Hematopoietic multipotent progenitor cell treated with erythropoietin and hydrocortisone succinate and interleukin-3 and kit ligand, for 17 days (in vitro differentiated cells): ENCODE measurements at places on chromosomes 12 and 14.

DNA sequence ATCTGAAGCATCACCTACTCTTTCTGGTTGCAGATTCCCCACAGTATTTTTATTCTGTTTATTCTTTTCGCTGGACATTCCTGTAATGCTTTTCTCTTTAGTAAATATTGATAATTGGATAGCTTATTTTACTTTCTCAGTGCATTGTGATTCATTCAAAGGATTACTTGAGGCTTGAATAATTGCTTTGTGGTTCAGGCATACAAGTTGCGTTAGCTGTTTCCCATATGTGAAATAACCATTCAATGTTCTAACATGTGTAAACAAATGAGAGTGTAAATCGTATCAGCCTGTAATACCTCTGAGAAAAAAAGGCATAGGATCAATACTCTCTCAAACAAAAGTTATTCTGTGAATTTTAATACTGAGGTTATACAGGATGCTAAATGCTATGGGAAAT is 1004.2 kb upstream of the SEL1L start:
- DNase-seq: no peak

- DNase-seq: no peak
Observed at GRCh38 chr12:91173124-91173523, 9.5 kb downstream of the DCN start.

- no peak for DNase-seq
Observed at GRCh38 chr12:32146074-32146873, 39.6 kb downstream of the BICD1 start.

DNA sequence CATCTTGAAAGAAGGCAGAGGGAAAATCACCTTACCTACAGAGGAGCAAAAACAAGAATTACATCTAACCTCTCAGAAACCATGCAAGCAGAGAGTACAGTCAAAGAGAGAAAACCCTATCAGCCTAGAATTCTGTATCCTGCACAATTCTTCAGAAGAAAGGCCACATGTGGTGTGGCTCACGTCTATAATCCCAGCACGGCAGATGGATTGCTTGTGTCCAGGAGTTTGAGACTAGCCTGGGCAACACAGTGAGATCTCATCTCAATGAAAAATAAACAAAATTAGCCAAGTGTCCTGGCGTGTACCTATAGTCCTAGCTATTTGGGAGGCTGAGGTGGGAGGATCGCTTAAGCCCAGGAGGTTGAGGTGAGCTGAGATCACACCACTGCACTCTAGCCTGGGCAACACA is 48.2 kb downstream of the ATF7 start:
- DNase-seq: no peak

GRCh38 chr14:28300356-28300755 is 466.2 kb upstream of the FOXG1 start:
- no peak for DNase-seq

GRCh38 chr12:26642361-26642760 is 190.6 kb downstream of the ITPR2 start:
- DNase-seq: no peak

DNA sequence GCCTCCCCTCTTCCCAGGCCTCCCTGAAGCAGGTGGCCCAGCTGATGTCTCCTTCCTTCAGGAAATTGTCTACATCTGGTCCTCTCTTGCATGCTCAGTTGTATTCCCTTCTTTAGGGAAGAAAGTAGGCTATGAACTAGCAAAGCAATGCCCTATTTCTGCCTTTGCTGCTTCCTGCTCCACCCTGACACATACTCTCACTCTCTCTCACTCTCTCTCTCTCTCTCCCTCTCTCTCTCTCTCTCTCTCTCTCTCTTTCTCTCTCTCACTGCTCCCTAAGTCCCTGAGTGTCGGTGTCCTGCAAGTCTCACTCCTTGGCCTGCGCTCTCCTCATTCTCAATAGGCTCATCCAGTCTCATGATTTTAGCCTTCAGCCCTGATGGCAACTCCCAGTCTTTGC is 19.4 kb upstream of the PARP11 start:
- DNase-seq: no peak

GRCh38 chr14:98077176-98077575 is 1194.8 kb downstream of the BCL11B start:
- no peak for DNase-seq

DNA sequence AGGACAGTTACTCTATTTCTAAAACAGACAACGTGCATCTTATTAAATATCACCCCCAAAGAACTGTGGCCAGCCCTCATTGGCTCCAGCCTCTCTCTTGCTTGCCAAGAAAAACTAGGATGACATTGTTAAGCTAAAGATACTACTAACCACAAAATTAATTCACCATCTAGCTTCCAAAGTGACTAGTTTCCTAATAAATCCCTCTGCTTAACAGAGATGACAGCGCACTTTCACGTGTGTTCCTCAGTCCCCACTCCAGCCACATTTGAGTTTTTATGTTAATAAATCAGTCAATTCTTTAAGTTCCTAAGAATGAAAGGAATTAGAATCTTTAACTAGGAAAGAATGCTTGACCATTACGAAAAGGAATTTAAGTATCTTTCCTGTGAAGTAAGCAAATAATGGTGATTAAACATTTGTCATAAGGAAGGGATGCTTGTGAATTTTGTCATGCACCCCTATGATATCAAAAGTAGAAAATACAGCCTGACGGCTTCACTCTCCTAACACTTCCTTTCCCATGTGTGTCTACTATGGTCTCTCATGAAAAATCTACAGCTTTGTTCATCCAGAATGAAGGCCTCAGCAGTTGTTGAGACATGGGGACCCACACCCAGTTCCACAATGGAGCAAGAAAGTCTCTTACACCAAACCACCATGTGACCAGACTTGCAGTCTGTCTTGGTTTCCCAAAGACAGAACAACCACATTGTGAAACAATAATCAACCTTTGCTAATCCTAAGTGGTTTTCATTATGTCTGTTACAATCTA is 8.1 kb downstream of the CORO1C start:
- no peak for DNase-seq

- no peak for DNase-seq
Observed at GRCh38 chr12:69686731-69687130, 12.4 kb downstream of the BEST3 start.

GRCh38 chr14:63986789-63987533 is 134.2 kb downstream of the SYNE2 start:
- no peak for DNase-seq

DNA sequence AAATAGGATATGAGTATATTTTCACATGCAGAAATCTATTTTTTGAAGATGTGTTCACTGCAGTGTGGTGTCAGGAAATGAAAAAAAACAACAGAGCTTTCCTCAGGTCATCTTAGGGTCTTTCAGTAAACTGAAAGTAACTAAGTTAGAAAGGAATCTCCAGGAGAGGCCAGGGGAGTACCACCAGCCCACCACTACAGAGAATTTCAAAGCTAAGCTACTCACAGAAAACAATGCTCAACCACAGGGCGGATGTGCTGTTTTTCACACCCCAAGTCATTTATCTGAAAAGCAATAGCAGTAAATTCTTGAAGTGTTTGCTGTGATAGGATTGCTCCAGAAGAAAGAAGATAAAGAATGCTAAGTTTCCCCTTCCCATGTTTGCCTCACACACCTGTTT is 79.0 kb downstream of the IFNG start:
- no peak for DNase-seq

DNA sequence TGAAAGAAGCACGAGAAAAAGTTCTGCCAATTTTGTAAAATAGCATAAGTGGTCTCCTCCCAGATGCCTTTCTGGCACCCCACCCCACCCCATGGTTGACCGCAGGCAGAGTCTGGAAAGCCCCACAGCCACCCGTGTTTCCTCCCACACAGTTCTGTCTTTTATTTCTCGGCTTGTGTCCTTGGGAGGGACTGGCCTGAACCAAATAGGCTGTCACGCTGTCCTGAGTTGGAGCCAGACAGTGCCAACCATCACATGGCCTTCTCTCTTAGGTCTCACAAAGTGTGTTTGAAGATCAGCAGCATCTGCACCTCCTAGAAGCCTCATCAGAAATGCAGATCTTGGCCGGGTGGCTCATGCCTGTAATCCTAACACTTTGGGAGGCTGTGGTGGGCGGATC is 10.2 kb upstream of the LTA4H start:
- DNase-seq: no peak
